Psoas muscle (tissue), 8 donors: ENCODE measurements at places on chromosomes 1 and 21.

DNA sequence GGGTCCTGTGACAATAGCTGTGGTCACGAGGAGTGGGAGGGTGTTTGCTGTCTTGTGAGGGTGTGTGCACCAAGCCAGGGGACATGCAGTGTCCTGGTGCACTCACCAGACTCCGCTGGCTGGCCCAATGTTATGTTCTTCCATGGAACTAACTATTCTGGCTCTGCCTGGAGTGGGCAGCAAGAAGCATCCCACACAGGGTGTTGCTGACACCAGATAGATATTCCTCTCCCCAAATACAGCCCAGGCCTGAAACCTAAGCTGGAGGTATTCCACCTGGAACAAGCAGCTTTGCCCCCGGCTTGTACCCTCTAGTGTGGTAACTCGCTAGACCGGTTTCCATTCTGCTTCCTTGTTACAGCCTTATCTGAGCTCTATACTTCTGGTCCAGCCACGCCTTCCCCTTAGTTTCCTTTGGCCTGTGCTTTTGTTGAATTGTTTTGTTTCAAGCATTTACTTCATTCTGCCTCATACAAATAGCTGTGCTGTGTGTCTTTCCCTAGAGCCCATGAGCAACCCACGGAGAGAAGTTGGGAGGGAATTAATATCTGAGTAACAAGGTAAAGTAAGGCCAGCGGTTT is 14.7 kb upstream of the LY9 start:
- H3K4me1 ChIP-seq: no peaks in the 10 kb centered on the region
- H3K36me3 ChIP-seq: no peaks in the 10 kb centered on the region
- no peak overlapping the region for H3K27ac ChIP-seq
- H3K27me3 ChIP-seq: no peaks in the 10 kb centered on the region

DNA sequence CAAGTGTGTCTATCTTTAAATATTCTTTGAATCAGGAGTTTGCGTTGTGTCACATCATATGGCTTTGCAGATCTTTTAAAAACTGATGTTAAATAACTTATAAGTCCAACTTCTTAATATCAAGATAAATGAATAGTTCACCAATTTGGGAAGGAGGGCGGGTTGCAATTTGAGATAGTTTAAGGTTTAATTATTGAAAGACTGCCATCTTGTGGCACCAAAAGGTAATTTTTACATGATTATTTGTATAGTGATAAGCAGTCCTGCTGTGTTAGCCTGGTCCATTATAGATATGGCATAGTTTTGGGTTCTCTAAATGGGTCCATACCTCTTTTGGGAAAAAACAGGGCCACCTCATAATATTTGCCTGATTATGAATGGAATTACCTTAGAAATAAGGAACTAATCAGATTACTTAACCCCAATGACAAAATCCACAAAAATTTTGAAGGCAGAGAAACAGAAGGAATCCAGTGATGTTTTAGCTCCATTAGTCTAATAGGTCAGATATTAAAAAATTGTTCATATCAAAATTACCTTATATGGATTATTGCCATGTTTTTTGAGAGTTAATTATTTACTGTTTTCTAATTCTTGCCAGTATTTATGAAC is 64.3 kb downstream of the PRKAA2 start:
- H3K27ac ChIP-seq: peak overlapping the region; percentile 14
- H3K36me3 ChIP-seq: no peaks in the 10 kb centered on the region
- peaks cover 4% of the 10 kb centered on the region for H3K4me1 ChIP-seq
- no peak overlapping the region for H3K4me3 ChIP-seq
- no peaks in the 10 kb centered on the region for H3K27me3 ChIP-seq

DNA sequence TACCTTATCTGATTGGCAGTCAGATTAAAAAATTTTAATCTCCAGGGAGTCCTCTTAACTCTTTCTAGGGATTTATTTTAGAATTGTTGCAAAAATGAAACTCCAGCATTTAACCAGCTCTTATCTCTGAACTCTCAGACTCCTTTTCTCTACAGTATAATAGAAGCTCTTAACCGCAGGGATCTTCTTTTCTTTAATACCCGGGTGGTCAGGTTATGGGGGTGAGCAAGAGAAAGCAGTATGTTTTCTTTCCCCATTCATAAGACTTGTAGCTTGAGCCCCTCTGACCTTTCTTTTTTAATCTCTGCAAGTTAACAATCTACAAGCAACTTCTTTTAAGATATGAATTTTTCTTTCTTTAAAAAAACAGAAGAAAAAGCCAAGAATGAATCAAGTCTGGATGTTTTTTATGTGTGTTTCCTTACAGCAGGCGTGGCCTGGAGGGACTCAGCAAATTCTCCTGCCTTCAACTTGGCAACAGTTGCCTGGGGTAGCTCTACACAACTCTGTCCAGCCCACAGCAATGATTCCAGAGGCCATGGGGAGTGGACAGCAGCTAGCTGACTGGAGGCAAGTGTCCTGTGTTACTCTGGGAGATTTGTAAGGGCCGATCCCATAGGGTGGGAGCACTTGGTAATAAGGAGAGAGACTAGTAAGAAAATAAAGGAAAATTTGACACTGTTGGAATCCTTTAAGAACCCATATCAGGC is 13.4 kb upstream of the OLFML3 start:
- H3K27me3 ChIP-seq: no peaks in the 10 kb centered on the region
- H3K36me3 ChIP-seq: peaks cover 19% of the 10 kb centered on the region
- H3K27ac ChIP-seq: no peak overlapping the region
- no peak overlapping the region for H3K4me3 ChIP-seq

GRCh38 chr1:113872219-113872935 is 865 bp upstream of the PTPN22 start:
- no peaks in the 10 kb centered on the region for H3K27me3 ChIP-seq
- no peak overlapping the region for H3K4me3 ChIP-seq
- no peaks in the 10 kb centered on the region for H3K36me3 ChIP-seq
- H3K4me1 ChIP-seq: no peaks in the 10 kb centered on the region

DNA sequence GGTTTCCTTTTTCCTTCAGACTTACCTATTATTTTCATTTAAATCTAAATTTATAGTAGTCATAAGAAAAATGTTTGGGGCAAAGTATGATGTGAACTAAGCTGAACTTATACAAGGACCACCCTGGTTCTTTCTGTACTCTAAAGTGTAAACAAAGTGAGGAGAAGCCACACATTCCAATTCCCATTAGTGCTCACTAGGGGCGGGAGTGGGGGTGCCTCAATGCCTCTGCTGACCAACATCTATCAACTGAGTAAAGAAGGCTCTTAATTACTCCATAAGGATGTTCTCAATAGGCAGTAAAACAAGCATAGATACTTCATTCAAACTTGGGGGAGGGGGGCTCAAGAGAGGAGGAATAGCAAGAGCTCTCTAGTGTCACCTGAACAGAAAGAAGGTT is 151.7 kb downstream of the CDC42BPA start:
- no peak for DNase-seq
- H3K27ac ChIP-seq: no peak overlapping the region
- H3K36me3 ChIP-seq: no peaks in the 10 kb centered on the region
- peaks cover 6% of the 10 kb centered on the region for H3K4me1 ChIP-seq
